NCI-H1930 (cell line): ENCODE measurements at places on chromosomes 1 and 21.
A peak's percentile ranks its signal among the peaks of the same experiment; 100 is the strongest.

- DNase-seq = peak; percentile 40
These were observed at the start of gene DENND1B for GRCh38 chr1:197775282-197776262. DENND1B (minus strand) TSS chr1:197775480; CDS start chr1:197775155, 325 bp downstream.

DNA sequence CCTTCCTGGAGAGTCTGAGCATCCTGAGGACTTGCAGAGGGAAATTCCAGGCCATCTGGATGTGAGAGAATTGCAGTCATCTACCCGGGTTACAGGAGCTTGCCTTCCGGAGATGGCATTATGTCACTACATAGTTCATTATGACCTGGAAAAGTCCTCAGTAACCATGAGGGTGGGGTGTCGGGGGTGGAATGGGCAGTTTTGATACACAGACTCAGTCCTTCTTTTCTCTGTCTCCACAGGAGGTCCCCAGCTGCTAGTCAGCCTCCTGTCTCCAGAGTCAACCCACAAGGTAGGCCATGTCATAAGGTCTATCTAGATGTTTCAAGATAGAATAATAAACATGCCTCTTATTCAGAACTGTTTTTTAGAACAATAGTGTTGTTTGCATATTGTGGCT lies 268.2 kb upstream of the SGIP1 start:
- DNase-seq = no peak

GRCh38 chr1:61173118-61173517 lies 90.8 kb downstream of the NFIA start:
- no peak for DNase-seq

DNA sequence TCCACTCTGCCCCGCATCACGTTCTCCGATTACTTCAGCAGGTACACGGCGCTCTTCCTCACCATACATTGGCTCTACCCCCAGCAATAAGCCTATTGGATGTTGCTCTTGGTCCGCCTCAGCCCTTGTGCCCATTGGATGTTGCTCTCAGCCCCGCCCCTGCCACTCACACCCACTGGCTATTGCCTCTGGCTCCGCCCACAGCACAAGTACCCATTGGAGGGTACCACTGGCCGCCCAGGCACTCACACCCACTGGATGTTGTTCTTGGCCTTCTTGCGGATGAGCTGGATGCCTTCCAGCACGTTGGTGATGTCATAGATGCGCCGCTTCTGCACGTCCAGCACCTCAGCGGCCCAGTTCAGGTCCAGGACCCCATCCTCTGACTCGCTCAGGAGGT lies 9.4 kb downstream of the E2F2 start:
- DNase-seq = no peak

- no peak for DNase-seq
These were observed 23.7 kb upstream of the EDARADD start for GRCh38 chr1:236370420-236370819.

- no peak for DNase-seq
These were observed 10.4 kb downstream of the ADAMTSL4 start for GRCh38 chr1:150559656-150560010.
